Activated gamma-delta T cell treated with anti-CD3 and anti-CD28 coated beads, Interleukin-2, amount 50 U/mL, for 16 hours (primary cell): ENCODE measurements at places on chromosomes 4 and X.
A peak's percentile ranks its signal among the peaks of the same experiment; 100 is the strongest.

DNA sequence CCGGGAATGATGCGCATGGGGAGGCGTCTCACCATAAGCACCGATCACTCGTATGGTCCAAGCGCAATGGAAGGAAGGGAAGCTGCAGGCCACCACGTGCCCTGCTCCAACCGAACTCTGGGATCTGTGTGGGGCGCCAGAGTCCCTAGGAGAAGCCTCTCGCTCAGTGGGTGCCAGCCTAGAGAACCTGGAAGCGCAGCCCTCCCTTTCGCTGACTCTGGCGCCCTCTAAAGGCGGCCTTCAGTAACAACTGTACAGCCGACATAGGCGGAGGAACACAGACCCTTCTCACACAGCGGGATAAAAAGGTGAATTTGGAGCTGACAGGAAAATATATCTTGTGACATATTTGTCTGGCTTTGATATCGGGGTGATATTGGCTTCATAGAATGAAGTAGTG, 76.0 kb downstream of the INTS6L start:
- DNase-seq = peak; percentile 14

- DNase-seq = no peak
Observed at GRCh38 chrX:14476205-14476604, 53.1 kb upstream of the GLRA2 start.

GRCh38 chr4:100816436-100817045, 298.7 kb upstream of the EMCN start:
- DNase-seq = no peak

DNA sequence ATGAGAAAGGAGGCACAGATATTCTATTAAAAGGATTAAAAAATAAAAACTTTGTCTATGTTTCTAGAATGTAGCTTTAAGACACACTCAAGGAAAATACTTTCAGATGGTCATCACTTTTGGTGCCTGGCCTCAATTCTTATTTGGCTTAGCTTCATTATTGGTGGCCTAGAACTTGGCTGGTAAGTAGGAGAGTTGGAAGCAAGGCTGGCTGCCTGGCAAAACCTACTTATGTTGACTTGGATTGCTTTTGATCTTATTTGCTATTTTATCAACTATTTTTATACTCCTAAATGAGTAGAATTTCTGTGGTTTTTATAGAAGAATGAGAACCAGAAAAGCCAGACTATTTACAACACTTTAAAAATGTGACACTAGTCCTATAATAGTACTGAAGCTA, 35.3 kb upstream of the JADE3 start:
- no peak for DNase-seq

GRCh38 chr4:105296672-105297071, 150.0 kb downstream of the TET2 start:
- DNase-seq = no peak

DNA sequence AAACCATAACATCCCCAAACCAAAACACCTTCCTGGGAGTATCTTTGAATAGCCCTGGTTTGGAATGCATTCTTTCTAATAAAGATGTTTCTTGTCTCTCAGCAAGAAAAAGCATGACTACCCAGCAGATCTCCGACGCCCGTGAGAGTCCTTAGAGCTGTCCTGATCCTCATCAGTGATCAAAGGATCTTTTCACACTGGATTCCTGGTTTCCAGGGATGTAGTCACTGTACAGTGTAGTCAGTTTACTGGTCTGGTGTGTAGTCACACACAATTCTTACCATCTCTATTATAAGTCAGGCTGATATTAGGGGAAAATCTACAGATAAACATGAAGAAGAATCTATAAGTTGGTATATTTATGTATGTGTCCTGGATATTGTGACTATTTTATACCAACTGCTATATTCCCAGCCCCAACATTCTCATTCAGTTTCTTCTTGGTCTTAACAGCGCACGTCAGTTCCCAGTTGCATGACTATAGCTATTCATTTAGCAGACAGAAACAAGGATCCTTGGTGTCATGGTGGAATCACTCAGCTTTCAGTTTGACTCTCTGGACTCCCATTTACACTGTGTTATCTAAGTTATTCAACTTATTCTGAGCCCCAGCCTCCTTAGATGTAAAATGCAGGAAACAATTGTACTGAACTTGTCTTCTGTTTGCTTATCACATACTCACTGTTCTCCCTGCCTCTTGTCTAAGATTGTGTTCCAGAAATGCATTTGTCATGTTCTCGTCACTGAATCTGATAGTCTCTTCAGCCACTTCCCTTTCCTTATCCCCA, 68.3 kb downstream of the SLIT2 start:
- DNase-seq = no peak
